ENCODE measurements at places on chromosomes 16 and 17.

- no peak for DNase-seq
- H3K4me3 ChIP-seq: no peak overlapping the region
- H3K27me3 ChIP-seq: no peaks in the 10 kb centered on the region
- no peak overlapping the region for H3K27ac ChIP-seq
- no peaks in the 10 kb centered on the region for H3K4me1 ChIP-seq
Observed at GRCh38 chr16:27571433-27572326, 21.7 kb downstream of the KATNIP start.

DNA sequence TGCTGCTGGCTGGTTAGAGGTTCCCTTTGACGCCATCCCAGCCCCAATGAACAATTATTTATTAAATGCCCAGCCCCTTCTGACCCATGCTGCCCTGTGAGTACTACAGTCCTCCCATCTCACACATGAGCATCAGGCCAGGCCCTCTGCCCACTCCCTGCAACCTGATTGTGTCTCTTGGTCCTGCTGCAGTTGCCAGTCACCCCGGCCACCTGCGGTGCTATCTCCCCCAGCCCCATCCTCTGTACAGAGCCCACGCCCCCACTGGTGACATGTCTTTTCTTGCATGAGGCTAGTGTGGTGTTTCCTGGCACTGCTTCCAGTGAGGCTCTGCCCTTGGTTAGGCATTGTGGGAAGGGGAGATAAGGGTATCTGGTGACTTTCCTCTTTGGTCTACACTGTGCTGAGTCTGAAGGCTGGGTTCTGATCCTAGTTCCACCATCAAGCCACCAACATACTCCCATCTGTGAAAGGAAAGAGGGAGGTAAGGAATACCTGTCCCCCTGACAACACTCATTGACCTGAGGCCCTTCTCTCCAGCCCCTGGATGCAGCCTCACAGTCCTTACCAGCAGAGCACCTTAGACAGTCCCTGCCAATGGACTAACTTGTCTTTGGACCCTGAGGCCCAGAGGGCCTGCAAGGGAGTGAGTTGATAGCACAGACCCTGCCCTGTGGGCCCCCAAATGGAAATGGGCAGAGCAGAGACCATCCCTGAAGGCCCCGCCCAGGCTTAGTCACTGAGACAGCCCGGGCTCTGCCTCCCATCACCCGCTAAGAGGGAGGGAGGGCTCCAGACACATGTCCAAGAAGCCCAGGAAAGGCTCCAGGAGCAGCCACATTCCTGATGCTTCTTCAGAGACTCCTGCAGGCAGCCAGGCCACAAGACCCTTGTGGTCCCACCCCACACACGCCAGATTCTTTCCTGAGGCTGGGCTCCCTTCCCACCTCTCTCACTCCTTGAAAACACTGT, 11.3 kb downstream of the CX3CL1 start:
- DNase-seq: no peak
- H3K4me1 ChIP-seq: no peaks in the 10 kb centered on the region
- H3K36me3 ChIP-seq: no peaks in the 10 kb centered on the region
- no peak overlapping the region for H3K27ac ChIP-seq
- no peaks in the 10 kb centered on the region for H3K27me3 ChIP-seq
- H3K4me3 ChIP-seq: no peak overlapping the region

DNA sequence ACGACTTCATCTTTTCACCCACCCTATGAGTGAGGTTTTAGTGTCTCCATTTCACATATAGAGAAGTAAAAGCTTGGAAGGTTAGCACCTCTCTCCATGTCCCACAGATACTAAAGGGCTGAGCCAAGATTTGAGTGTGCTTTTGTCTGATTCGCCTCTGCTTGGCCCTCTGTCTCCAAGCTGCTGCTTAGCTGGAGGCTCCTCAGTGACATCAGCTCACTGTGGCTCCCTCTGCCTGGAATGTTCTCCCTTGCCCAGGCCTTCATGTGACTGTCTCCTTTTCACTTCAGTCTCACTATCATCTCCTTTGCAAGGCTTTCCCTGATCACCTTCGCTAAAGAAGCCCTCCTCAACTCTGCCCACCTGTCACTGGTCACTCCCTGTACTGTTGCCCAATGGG, 84.5 kb upstream of the HSBP1 start:
- H3K4me1 ChIP-seq: no peaks in the 10 kb centered on the region
- no peak for DNase-seq
- no peaks in the 10 kb centered on the region for H3K36me3 ChIP-seq
- no peak overlapping the region for H3K27ac ChIP-seq

DNA sequence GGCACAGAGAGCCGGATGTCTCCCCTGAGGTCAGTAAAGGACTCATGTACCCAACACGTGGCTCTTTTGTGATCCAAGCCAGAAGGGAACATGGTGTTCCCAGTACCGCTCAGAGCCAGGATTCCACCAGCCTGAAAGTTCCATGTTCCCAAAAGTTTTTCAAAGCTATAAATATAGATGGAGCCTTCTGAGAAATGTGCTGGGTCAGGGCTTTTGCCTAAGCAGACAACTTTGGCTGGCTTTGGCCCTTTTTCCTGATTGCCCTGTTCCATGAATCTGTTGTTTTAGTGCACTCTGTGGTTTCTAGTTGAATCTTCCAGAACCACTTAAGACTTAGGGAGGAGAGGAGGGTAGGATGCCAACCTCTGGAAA, 128.5 kb upstream of the HS3ST2 start:
- DNase-seq: no peak
- peaks cover 5% of the 10 kb centered on the region for H3K4me1 ChIP-seq
- no peak overlapping the region for H3K4me3 ChIP-seq
- H3K27ac ChIP-seq: no peak overlapping the region

DNA sequence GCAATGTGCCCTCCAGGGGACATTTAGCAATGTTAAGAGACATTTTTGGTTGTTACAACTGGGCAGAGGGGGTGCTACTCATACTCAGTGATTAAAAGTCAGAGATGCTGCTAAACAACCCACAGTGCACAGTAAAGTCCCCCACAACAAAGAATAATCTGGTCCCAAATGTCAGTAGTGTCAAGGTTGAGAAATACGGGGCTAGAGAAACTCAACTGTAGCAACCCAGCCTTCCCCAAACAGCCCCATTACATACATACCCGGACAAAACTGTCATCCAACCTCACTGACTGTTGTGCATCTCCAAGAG, 20.4 kb downstream of the DNAJC7 start:
- H3K4me1 ChIP-seq: no peaks in the 10 kb centered on the region
- no peak overlapping the region for H3K27ac ChIP-seq
- DNase-seq: no peak
- peaks cover 91% of the 10 kb centered on the region for H3K36me3 ChIP-seq
- no peaks in the 10 kb centered on the region for H3K27me3 ChIP-seq

DNA sequence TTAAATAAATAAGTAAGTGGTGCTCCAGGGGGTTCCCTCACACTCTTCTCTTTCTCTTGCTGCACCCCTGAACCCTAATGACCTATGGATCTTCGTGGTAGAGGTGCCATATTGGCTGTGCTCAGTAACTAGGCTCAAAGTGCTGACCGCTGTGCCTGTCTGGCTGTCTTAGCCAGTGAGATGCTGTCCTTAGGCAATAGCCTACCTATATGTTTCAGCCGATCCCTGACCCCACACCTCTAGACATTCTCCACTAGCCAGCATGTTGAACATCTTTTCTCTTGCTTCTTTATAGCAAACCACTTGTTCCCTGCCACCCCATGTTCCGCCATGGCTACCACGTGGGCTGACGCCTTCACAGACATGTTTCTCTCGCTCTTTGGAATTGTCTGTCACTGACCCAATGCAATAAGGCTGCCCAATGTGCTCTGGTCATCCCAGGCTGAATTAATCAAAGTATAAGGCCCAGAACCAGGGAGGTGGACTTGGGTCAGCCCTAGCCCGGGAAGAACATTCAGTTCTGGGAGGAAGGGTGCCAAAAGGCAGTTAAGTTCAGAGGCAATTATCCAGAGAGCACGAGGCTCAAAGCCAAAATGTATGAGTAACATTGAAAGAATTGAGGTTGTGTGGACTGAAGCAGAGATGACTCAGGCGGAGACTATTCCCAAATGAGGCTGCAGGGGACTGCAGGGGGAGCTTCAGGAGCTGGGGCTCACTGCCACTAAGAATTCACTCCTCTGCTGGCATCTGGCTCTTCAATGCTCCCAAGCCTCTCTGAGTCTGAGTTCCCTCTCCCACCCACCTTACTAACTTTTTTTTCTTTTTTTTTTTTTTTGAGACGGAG, 28.7 kb upstream of the TNRC6A start:
- no peak overlapping the region for H3K27ac ChIP-seq
- H3K4me3 ChIP-seq: no peak overlapping the region
- DNase-seq: no peak
- no peaks in the 10 kb centered on the region for H3K4me1 ChIP-seq

DNA sequence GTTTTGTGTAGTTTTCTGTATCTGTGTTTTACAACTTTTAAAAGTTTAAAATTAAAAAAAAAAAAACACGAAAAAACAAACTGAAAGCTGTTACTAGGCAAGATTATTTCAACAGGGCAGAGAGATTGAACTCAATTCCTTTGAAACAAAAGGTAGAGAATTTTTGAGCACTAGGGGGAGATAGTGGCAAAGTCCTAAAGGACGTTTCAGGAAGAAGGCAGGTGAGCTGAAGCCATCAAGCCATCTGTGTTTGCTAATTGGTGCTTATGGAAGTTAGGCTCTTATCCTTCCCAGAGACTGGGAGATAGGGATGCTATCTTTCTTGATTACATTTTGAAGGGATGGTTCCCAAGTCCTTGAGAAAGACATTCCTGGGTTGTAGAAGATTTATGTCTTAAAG, 70.6 kb upstream of the CLEC3A start:
- no peak for DNase-seq
- H3K27ac ChIP-seq: no peak overlapping the region
- no peaks in the 10 kb centered on the region for H3K4me1 ChIP-seq
- no peaks in the 10 kb centered on the region for H3K36me3 ChIP-seq
- no peak overlapping the region for H3K4me3 ChIP-seq

GRCh38 chr16:9399573-9399972, 308.1 kb downstream of the HAPSTR1 start:
- H3K4me3 ChIP-seq: no peak overlapping the region
- no peak for DNase-seq
- no peaks in the 10 kb centered on the region for H3K36me3 ChIP-seq
- H3K27me3 ChIP-seq: no peaks in the 10 kb centered on the region
- no peaks in the 10 kb centered on the region for H3K4me1 ChIP-seq
- H3K27ac ChIP-seq: no peak overlapping the region
